NCI-H2107 (cell line): ENCODE measurements at places on chromosomes 1 and 21.

DNA sequence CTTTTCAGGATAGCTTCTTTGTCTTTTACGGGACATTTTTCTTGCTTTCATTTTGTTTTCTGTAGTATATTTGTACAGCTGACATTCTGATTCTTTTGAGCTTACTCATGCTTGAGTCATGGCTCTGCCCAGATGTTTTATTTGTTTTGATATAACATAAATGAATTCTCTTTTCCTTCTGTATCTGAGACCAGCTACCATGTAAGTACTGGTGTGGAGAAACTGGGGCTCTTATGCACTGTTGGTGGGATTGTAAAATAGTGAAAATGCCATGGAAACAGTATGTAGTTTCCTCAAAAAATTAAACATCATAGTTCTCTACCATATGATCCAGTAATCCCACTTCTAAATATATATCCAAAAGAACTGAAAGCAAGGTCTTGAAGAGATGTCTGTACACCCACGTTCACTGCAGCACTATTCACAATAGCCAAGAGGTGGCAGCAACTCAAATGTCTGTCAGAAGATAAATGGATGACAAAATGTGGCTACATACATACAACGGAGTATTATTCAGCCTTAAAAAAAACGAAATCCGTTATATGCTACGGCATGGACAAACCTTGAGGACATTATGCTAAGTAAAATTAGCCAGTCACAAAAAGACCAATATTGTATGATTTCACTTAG lies 61.4 kb downstream of the EIF2B3 start:
- DNase-seq = no peak

- DNase-seq = no peak
These were observed 789.3 kb downstream of the USP25 start for GRCh38 chr21:16519036-16519435.

DNA sequence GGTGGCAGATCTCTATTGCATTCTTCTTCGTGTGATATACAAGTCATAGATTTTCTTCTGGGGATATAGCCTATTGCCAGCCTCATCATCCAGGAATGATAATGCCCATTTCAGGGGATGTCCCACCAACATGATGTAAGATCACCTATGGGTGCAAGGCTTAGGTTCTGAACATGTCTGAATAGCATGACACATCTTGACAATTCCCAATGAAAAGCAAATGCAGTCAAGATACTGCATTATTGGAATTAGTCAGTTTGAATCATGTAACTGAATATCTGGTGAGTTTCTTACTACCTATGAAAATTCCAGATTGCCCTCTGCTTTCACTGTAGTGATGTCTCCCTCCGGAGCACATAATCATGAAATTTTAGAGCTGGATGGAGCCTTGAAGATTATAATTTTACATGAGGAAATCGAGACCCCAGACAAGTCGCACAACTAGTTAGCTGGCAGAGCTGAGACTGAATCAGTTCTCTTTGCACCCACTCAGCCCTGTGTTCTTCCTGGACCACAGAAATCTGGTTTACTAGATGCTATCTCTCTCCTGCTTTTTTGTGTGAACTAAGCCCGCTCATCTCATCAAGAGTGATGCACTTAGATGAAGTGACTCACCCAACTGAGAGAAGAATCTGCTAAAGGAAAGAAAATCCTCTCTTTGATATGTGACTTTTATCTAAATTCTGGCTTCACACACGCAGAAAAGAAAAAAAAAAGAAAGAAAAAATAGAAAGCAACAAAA lies 65.0 kb downstream of the WDR64 start:
- no peak for DNase-seq

DNA sequence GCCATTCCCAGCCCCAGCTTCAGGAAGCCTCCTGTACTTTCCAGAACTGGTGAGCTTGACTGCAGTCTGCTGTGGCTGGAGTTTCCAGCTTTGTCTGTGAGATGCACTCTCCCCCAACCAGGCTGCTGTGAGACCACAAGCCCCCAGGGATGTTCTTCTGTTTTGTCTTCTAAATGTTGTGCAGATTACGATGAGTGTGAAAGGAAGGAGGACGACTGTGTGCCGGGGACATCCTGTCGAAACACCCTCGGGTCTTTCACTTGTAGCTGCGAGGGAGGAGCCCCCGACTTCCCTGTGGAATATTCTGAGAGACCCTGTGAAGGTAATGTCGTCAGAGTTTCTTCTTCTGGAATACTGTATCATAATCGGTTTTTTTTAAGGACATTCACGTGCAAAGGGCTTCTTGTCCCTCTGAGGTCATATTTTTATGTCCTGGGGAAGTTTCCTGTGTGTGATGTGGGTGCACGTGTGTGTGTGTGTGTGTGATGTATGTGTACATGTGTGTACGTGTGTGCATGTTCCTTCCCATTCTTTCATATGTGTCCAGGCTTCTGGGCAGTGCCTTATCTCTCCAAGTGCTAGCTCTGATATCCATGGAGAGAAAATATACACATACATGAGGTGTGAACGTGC lies 49.9 kb downstream of the UMODL1 start:
- DNase-seq = no peak

GRCh38 chr1:173580071-173580470 lies 22.8 kb downstream of the SLC9C2 start:
- DNase-seq = no peak

DNA sequence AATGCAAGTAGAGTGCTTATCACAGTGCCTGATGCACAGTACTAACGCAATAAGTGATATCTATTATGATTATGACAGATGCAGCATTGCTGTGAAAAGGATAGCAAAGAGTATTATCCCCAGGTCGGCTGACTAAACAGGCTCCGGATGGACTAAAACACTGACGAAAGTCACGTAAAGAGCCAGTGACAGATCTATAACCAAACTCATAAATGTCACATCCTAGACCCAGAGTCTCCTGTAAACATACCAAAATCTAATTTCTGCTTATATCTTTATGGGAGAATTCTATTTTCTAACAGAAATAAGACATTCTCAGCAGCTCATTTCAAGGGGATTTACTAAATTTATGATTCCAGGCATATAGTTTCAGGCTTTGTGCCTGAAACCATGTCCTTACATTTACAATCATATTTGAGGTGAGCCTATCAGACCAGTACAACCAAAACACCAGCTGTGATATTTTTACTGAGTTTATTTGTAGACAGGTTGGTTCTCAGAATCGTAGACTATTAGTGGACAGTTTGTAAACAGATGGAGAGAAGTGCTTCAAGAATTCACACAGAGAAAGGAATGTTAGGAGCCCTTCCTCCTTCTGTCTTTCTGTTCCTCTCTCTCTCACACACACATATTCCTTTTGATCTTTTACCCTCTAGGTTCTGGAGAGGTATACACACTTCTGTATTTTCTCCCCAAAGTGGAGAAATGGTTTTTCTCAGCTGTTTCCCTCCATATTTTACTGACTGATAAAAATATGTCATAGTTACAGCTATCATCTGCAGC lies 52.4 kb upstream of the WDR26 start:
- no peak for DNase-seq

GRCh38 chr1:228037401-228038386 lies 30.9 kb downstream of the WNT3A start:
- no peak for DNase-seq

DNA sequence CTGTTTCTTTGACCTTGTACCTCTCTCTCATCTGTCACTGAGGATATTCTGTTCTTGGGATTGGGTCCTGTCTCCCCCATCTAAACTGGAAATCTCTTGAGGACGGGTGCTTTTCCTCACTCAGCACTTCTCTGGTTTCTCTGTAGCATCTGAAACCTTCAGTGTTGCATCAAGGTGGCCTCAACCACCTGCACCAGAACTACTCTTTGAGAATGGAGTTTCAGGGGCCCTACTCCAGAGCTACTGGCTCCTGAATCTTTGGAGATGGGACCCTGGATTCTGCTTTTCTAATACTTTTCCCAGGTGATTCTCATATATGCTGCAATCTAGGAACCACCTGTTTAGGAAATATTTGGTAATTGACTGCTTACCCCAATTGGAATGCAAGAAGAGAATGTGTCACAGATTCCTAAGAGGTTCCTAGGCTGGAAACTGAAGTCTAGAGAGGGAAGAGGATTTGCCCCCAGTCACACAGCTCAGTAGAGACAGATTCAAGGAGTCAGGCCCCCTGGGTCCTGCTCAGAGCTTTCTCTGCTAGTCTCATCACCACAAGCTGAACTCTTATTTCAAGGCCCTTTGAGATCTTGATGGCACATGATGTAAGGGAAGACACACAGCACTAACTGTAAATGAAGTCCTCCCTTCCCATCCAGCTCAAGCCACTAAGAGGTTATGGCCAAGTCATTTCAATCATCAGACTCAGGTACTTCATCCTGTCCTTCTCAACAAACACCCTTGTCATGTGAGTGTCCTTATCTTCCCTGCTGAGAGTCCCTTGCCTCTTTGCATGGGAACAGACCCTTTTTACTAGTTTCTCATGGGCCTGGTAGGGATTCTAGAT lies 48.7 kb downstream of the EIF2D start:
- no peak for DNase-seq

- no peak for DNase-seq
These were observed 419.0 kb downstream of the PTBP2 start for GRCh38 chr1:97140611-97141010.

DNA sequence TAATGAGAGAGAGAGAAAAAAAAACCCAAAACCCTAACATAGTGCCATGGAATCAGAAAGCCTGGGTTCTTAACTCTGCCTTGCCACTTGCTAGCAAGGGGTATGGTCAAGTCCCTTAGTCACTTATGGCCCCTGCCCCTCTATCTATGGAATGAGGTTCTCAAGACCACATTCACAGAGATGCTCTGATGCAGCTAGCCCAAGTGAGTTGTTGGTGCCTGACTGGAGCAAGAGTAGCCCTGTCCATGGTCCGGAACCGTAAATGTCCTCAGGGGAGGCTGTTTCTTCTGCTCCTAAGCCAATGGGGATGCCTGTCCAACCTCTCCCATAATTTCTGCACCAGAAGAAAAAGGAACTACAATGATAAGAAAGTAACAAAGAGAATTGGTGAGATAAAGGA lies 56.8 kb downstream of the CSMD2 start:
- DNase-seq = no peak

- peak; percentile 67 for DNase-seq
These were observed 54.2 kb upstream of the SPATA6 start for GRCh38 chr1:48526008-48526710.

- no peak for DNase-seq
These were observed 146.7 kb downstream of the KCNT2 start for GRCh38 chr1:196461521-196461920.

GRCh38 chr1:100536031-100536430 lies 1.9 kb upstream of the GPR88 start:
- no peak for DNase-seq

DNA sequence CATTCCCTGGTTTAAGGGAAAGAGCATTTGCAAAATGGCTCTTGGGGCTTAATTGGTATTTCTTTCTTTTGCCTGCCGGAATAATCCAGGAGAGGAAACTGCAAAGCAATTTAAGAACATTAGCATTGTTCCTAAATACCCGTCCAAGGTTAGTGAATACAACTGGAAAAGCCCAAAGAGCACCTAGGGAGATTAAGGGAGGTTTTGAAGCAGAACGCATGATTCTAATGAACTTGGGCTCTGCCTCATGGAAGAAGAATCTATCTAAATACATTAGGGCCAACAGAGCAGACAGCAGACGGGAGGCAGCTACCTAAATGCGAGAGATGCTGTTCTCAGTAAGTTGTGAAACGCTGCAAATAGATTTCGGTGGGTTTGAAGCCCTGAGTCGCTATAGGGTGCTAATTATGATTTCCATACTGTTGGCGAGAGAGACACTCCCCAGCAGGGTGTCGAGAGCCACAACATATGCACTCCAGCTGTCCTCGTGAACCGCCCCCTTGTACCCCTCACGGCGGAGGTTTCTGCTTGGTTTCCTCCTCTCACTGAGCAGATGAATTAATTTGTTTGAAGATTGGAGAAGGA lies 326.7 kb upstream of the CAMK1G start:
- DNase-seq = peak; percentile 42

DNA sequence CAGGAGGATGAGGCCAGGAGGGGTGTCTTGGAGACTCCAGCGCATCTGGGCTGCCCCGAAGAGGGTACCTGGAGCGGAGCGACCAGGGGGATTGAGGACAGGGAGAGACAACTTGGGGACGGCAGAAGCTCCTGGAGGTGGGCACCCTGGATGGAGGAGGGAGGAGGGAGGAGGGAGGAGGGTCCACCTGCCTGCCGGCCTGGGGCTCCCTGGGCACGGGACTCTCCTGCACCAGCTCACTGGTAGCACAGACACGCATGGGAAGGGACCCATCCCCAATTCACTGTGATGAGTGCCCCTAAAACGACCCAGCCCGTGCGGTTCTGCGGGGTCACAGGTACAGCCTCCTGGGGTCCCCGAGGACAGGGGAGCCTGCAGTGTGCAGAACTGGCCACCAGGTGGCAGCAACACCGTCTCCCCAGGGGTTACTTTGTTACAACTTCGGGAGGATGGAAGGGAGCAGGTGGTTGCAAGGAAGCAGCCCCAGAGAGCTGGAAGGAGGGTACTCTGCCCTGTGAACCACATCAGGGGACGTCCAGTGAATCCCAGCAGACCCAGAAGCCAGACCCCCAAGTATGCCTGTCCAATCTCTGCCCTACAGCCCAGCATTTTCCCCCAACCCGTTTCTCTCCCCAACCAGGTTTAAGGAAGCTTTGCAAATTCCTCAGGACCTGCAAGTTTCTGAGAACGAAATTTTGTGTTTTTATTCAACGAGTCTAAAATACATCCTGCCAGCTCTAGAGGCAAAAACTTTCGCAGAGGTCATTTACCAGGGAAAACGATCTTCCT lies 482.4 kb downstream of the NPHP4 start:
- DNase-seq = no peak

DNA sequence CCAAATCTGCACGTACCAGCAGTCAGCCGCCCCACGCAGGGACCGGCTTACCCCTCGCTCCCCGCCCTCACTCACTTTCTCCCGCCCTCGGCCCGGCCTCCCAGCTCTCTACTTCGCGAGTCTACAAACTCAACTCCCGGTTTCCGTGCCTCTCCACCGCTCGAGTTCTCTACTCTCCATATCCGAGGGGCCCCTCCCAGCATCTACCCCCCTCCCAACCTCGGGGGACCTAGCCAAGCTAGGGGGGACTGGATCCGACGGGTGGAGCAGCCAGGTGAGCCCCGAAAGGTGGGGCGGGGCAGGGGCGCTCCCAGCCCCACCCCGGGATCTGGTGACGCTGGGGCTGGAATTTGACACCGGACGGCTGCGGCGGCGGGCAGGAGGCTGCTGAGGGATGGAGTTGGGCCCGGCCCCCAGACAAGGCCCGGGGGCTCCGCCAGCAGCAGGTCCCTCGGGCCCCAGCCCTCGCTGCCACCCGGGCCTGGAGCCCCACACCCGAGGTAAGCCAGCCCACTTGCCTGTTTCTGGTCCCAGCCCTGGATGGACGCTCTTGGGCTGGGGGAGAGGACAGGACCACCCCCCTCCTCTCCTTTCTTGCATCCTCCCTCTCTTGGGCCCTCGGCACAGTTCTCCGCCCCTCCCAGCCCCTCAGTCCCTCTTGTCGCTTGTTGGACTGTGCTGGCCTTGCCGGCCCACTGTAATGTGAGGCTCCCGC lies at the start of gene ARTN:
Gene ARTN, plus strand, starts transcription at position 416 of the 715 bp plus-strand sequence. CDS start 1,856 bp downstream, outside the sequence.
- peak; percentile 52 for DNase-seq
